ENCODE measurements at places on chromosomes 7 and 10. TPM values are rescaled to one million over a fixed set of nuclear protein-coding genes. Genes with fewer than 3 reads are reported as not detected.

- DNase-seq = peak; percentile 45
These were observed 2.8 kb downstream of the SP8 start for GRCh38 chr7:20783700-20784387.

The BMPER gene
- 40.5 TPM for polyA plus RNA-seq

DNA sequence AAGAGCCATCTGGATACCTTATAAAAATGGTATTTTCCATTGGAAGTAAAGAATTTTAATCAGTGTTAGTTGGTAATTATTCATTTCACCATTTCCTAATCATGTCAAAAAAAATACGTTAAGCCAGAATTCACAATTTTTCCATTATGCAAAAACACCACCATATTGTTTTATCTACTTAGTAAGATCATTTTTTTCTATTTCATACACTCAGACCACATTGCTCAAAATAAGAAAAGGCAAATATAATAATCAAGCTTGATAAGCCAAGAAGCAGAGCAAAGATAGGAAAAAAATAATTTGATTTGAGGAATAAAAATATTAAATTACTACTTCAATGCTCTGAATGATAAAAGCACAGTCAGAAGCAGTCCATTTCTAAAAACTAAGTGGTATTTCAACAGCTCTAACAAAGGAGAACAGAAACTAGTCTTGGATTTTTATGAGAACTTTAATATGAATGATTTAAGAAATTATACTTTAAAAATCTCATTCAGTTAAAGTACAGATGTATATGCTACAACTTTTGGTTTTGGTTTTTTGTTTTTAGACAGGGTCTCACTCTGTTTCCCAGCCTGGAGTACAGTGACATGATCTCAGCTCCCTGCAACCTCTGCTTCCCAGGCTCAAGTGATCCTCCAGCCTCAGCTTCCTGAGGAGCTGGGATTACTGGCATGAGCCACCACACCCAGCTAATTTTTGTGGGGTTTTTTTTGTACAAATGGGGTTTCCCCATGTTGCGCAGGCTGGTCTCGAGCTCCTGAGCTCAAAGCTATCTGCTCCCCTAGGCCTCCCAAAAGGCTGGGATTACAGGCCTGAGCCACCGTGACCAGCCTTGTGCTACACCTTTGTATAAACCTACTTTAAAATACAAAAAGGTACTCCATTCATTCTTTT, 46.6 kb downstream of the LRRN3 start:
- peak; percentile 41 for DNase-seq

- peak; percentile 10 for DNase-seq
These were observed 239.2 kb downstream of the EXOC4 start for GRCh38 chr7:133491846-133492652.
